ENCODE measurements at places on chromosomes 16 and 17.

- no peaks in the 10 kb centered on the region for H3K36me3 ChIP-seq
- no peak for DNase-seq
- no peaks in the 10 kb centered on the region for H3K27me3 ChIP-seq
- no peak overlapping the region for H3K4me3 ChIP-seq
- no peak overlapping the region for H3K27ac ChIP-seq
Measured at GRCh38 chr16:81873206-81873605, 94.1 kb downstream of the PLCG2 start.

DNA sequence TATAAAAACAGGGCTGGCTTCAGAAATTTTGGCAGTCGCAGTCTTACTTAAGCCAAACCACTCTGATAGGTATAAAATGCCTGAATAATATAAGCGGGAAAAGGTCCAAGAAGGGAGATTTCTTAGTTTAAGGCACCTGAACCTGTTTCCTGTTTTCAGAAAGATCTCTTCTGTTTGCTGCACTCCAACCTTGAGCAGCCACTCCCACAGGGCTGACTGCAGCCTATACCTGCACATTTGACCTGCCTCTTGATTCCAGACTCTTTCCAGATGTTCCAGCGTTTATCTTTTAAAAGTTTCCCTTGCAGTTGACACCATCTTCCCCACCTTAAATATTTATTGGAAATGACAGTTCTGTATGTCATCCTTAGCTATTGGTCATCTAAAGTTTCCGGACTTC lies 132.2 kb downstream of the SKAP1 start:
- DNase-seq = no peak
- H3K4me1 ChIP-seq = peaks cover 4% of the 10 kb centered on the region
- H3K36me3 ChIP-seq = no peaks in the 10 kb centered on the region
- no peak overlapping the region for H3K4me3 ChIP-seq
- peaks cover 2% of the 10 kb centered on the region for H3K27me3 ChIP-seq
- H3K27ac ChIP-seq = no peak overlapping the region

DNA sequence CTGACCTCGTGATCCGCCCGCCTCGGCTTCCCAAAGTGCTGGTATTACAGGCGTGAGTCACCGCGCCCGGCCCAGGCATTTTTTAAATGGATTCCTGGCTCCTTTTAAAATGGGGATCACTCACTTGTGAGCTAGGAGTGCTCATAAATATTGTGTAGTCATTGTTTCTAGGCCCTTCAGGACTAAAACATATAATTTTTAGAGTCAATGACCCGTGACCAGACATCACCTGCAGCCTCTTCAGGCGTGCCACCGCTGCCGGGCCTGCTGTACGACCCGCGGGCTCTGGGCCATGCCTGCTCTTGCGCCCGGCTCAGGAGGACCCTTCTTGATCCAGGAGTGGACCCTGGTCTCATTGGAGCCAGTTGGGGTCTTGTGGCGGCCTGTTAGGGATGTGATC lies 30.8 kb downstream of the EFCAB5 start:
- H3K27ac ChIP-seq = no peak overlapping the region
- H3K36me3 ChIP-seq = no peaks in the 10 kb centered on the region
- no peaks in the 10 kb centered on the region for H3K4me1 ChIP-seq
- H3K27me3 ChIP-seq = no peaks in the 10 kb centered on the region

GRCh38 chr16:31083081-31083480 lies 5.7 kb downstream of the PRSS53 start:
- no peak for DNase-seq
- H3K4me1 ChIP-seq = peaks cover 12% of the 10 kb centered on the region
- H3K27me3 ChIP-seq = peaks cover 7% of the 10 kb centered on the region
- H3K36me3 ChIP-seq = no peaks in the 10 kb centered on the region

DNA sequence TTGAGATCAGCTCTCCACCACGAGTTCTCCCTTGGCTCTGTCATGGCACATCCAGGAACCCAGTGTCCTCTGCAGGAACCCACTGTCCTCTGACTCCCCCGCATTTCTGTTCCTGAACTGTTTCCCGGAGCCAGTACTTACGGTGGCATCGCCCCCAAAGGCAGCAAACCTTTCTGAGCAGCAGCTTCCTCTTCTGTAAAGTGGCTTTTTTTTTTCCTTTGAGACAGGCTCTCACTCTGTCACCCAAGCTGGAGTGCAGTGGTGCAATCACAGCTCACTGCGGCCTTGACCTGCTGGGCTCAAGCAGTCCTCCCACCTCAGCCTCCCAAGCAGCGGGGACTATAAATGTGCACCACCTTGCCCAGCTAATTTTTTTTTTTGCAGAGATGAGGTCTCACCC lies 32.2 kb downstream of the NAGPA start:
- H3K4me1 ChIP-seq = no peaks in the 10 kb centered on the region
- no peaks in the 10 kb centered on the region for H3K36me3 ChIP-seq
- H3K27me3 ChIP-seq = peaks cover 3% of the 10 kb centered on the region
- DNase-seq = no peak

DNA sequence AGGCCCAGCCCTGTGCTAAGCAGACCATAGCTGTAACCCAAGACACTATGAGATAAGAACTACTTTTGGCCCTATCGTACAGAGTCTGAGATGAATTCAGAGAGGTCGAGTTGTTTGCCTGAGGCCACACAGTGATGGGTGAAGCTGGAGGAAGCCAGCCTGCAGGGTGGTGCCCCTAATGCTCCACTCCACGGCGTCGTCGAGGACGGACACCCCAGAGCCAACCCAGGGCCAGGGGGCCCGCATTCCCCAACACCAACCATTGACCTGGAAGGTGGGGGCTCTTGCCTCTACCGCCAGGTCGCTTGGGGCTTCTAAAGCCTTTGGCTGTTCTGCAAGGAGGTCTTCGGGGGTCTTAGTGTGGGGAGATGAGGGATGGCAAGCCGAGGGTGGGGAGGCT lies 84.1 kb downstream of the IRF8 start:
- peaks cover 4% of the 10 kb centered on the region for H3K4me1 ChIP-seq

DNA sequence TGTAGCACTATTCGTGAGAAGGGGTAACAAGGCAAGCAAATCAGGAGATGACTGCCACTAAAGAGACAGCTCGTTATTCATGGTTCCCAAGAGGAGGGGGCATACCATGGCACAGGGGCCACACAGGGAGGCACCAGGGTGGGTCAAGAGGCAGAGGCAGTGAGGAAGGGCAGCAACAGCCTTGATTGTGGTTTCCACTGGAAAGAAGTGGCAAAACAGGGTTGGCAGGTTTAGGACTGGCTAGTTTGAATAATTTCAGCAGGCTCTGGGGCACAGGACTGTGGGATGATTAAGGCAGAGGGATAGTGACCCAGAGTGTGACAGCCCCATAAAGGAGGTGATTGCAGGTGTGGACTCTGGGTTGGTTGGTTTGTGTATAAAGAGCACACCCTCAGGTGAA lies 188.9 kb downstream of the CBLN1 start:
- no peak for DNase-seq
- no peak overlapping the region for H3K4me3 ChIP-seq
- peaks cover 2% of the 10 kb centered on the region for H3K27me3 ChIP-seq
- H3K36me3 ChIP-seq = no peaks in the 10 kb centered on the region
- H3K4me1 ChIP-seq = no peaks in the 10 kb centered on the region

DNA sequence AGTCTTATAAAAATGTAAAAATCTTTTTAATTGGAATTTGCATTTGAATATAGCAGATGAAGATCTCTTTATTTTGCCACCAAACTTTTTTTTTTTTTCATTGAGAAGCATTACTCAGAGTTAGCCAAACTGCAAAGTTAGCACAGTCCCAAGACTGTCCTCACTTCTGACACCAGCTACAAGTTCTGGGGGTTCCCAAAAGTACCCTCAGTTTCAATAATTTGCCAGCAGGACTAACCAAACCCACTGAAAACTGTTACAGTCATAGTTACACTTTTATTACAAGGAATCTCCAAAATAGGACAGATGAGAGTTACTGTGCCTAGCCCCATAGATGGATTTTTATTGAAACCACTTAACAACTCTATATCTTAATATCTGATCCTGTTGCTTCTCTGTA lies 144.1 kb downstream of the CHD9 start:
- no peak overlapping the region for H3K27ac ChIP-seq
- DNase-seq = no peak
- peaks cover 11% of the 10 kb centered on the region for H3K36me3 ChIP-seq
- H3K4me1 ChIP-seq = no peaks in the 10 kb centered on the region
